ENCODE measurements at places on chromosomes 5 and 9. TPM values are rescaled to one million over a fixed set of nuclear protein-coding genes. Genes with fewer than 3 reads are reported as not detected.

Gene TOR4A
- total RNA-seq, result 28.2 TPM

Gene TMEM141
- 55.2 TPM for total RNA-seq

Gene TMEM174
- not detected for total RNA-seq

Gene SHOC1
- total RNA-seq, result not detected

Gene TNC
- 1.2 TPM for total RNA-seq

Gene SLC2A8
- total RNA-seq, result 12.4 TPM

Gene TMC1
- 0.05 TPM for total RNA-seq

Gene BARX1
- 12.5 TPM for total RNA-seq

Gene NOXA1
- 1.0 TPM for total RNA-seq

Gene C9orf50
- not detected for total RNA-seq

Gene SPATA31A7
- not detected for total RNA-seq
